ENCODE measurements at places on chromosomes 11 and 22.
A peak's percentile ranks its signal among the peaks of the same experiment; 100 is the strongest.

DNA sequence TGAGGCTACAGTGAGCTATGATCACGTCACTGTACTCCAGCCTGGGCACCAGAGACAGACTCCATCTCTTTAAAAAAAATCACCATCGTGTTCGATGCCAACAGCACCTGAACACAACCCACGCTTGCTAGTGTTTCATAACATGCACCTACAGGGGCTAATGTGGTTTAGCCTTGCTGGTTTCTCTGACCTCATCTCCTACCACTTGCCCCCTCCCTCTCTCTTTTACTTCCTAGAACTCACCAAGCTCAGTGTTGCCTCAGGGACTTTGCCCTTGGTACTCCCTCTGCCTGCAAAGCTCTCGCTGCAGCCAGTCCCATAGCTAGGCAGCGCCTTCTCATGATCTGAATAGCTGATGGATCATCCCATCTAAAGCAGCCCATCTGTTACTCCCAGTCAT is 99.8 kb downstream of the FBXO7 start:
- H3K36me3 ChIP-seq = no peaks in the 10 kb centered on the region
- H3K27me3 ChIP-seq = no peaks in the 10 kb centered on the region
- no peak for DNase-seq
- no peak overlapping the region for H3K27ac ChIP-seq
- H3K4me1 ChIP-seq = no peaks in the 10 kb centered on the region
- no peak overlapping the region for H3K4me3 ChIP-seq

DNA sequence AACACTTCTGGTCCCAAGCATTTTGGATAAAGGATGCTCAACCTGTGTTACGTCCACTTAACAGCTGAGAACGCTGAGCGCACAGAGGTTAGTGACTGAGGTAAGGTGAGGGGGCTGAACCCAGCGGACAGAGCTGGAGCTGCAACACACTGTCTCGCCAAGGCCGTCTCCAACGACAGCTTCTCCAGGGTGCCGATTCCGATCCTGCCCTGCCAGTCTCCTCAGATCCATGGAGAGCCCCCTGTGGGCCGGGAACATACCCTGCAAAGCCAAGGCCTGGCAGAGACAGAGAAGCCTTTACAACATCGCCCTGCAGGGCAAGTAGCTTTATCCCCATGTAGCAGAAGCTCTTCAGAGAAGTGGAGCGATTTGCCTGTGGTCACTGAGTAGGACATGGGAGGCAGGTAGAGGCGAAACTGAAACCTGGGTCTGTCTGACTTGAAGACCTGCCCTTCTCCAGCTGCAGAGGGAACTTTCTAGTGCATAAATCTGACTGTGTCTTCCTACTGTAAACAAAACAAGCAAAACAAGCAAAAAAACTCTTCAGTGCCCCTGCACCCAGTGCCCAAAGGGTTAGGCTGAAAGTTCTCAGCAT is 72.8 kb downstream of the SCUBE1 start:
- no peak overlapping the region for H3K27ac ChIP-seq
- no peaks in the 10 kb centered on the region for H3K4me1 ChIP-seq
- no peaks in the 10 kb centered on the region for H3K27me3 ChIP-seq
- no peak overlapping the region for H3K4me3 ChIP-seq
- no peak for DNase-seq
- H3K36me3 ChIP-seq = no peaks in the 10 kb centered on the region

DNA sequence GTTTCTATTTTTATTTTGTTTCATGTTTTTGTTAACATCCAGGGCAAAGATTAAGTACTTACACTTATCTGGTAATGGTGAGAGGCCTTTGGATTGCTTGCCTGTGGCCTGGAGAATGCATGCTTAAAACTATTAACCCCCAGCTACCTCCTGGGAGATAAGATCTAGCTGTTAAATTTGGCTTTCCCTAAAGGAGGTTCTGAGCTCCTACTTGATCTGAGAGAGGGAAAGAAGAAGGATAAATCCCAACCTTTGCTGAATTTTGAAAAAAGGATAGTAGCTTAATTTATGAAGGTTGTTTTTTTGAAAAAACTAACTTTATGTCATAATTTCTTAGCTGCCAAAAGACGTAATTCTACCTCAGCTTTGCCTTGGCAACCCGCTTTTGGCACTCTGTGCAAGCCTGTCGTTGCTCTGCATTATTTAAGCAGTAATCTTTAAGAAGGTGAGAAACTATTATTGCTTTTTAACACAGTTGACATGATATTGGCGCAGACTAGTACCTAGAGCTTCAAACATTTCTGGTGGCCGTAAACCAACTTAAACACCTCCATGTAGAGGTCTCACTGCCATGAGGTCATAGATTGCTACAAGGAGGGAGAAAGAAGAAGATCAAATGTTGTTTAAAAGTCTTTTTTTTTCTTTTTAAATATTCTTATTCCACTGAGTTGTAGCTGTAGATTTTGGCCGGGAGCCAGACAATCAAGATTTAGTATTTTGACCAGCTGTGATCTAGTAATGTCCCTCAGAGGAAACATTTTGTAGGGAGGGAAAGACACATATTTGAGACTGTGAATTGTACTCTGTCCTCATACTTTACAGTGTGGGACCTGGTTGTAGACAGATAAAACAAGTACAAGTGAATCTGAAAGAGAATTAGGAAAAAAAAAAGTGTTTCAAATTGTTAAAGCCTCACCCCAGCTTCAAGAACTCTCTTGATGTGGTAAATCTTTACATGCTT is 74.4 kb downstream of the WNT11 start:
- H3K4me1 ChIP-seq = no peaks in the 10 kb centered on the region
- no peak for DNase-seq
- H3K27me3 ChIP-seq = no peaks in the 10 kb centered on the region
- no peak overlapping the region for H3K4me3 ChIP-seq
- H3K36me3 ChIP-seq = no peaks in the 10 kb centered on the region

- no peak for DNase-seq
- H3K4me1 ChIP-seq = no peaks in the 10 kb centered on the region
- H3K4me3 ChIP-seq = no peak overlapping the region
- H3K36me3 ChIP-seq = no peaks in the 10 kb centered on the region
- no peak overlapping the region for H3K27ac ChIP-seq
Measured at GRCh38 chr11:61880031-61880430, 11.3 kb downstream of the FADS3 start.

DNA sequence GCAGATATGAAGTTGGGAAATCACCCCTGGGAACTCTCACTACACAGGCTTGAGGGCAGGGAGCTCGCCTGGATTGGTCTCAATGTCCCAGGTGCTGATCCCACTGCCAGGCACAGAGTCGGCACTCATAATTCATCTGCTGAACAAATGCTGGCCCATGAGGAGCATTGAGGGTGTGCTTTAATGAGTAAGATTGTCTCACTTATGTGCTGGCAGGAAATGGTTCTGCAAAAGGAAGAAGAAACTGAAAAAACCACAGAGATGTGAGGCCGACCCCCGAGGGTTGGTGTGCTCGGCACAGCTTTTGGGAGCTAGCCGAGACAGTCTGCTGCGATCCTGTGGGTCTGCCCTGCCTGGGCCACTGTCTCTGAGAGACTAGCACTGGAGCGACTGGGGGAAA is 9.4 kb downstream of the PLAAT2 start:
- peak; percentile 39 for DNase-seq
- H3K27ac ChIP-seq = peak overlapping the region; percentile 63
- H3K27me3 ChIP-seq = no peaks in the 10 kb centered on the region
- H3K4me1 ChIP-seq = peaks cover 22% of the 10 kb centered on the region
- H3K36me3 ChIP-seq = no peaks in the 10 kb centered on the region
- H3K4me3 ChIP-seq = peak overlapping the region; percentile 24

GRCh38 chr11:41431784-41432183 is 27.7 kb downstream of the LRRC4C start:
- no peaks in the 10 kb centered on the region for H3K4me1 ChIP-seq
- H3K4me3 ChIP-seq = no peak overlapping the region
- DNase-seq = no peak
- H3K27me3 ChIP-seq = no peaks in the 10 kb centered on the region
- H3K36me3 ChIP-seq = no peaks in the 10 kb centered on the region

DNA sequence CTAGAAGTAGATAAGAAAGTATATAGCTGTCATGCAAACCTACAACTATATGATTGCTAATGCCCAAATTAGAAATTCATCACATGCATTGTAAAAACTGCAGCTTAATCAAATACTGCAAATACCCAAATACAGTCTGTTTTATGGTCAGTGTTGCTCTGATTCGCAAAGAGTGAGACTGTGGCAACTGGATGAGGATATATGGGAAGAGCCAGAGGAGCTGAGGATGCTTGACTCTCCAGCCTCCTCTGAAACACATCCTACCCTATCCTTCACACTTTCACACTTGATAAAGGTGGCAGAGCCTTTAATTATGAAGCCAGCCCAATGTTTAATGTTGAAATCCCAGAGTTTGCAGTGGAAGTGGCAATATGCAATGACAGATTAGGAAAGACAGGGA is 21.9 kb upstream of the OR2AT4 start:
- no peaks in the 10 kb centered on the region for H3K4me1 ChIP-seq
- H3K4me3 ChIP-seq = no peak overlapping the region
- no peaks in the 10 kb centered on the region for H3K27me3 ChIP-seq
- no peaks in the 10 kb centered on the region for H3K36me3 ChIP-seq
- H3K27ac ChIP-seq = no peak overlapping the region

DNA sequence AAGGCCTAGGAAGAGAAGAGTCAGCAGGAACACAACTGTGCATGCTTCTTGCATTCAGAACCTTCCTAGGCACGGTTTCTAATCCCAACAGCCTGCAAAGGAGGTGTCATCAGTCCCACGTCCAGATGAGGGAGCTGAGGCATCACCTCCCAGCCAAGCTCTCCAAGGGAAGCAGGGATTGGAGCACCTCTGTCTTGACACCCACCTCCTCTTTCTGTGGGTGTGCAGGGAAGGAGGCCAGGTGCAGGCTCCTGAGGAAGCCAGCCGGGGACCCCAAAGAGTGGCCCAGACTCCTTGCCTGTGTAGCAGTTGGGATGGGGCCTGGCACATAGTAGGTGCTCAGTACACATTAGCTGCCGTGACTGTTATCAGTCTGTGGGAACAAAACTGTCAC is 2.0 kb downstream of the PNPLA5 start:
- peaks cover 20% of the 10 kb centered on the region for H3K27me3 ChIP-seq
- H3K4me3 ChIP-seq = no peak overlapping the region
- no peaks in the 10 kb centered on the region for H3K4me1 ChIP-seq
- H3K36me3 ChIP-seq = no peaks in the 10 kb centered on the region
- no peak overlapping the region for H3K27ac ChIP-seq

DNA sequence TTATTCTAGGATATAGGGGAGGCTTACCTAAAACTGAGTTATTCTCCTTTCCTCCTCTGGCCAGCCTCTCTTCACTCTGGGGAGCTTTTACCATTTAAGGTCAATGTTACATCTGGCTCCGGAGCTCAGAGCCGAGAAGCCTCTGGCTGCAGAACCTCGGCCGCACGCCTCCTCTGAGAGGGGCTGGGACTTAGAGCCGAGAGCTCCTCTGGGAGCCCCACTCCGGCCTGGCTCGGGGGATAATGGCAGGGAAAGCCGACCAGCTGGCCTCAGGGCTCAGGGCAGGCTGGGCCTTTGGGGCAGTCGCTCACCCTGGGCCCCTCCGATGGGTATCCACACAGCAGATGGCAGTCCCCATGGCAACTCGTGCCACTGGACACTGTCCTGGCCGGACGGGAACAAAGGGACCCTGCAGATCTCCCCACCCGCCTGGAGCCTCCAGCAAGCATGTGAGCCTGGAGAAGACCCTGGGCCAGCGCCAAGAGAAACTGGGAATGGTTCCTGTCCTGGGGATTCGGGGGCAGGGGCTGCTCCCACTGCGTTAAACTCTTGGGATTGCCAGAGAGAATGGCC is at the start of gene IRAG1:
Gene IRAG1 (minus strand): TSS at position 247 of the 573 bp plus-strand sequence. CDS start 153 bp downstream, at position 94.
- H3K36me3 ChIP-seq = no peaks in the 10 kb centered on the region
- H3K27me3 ChIP-seq = no peaks in the 10 kb centered on the region
- no peak within 1 kb of the TSS for H3K27ac ChIP-seq
- no peak for DNase-seq
- H3K4me1 ChIP-seq = no peaks in the 10 kb centered on the region

- no peak for DNase-seq
- H3K4me1 ChIP-seq = peaks cover 17% of the 10 kb centered on the region
- H3K27ac ChIP-seq = peak overlapping the region; percentile 76
Measured at GRCh38 chr11:67606093-67606491, 644 bp upstream of the NDUFV1 start.

- H3K4me3 ChIP-seq = no peak overlapping the region
- no peak overlapping the region for H3K27ac ChIP-seq
- no peak for DNase-seq
- no peaks in the 10 kb centered on the region for H3K4me1 ChIP-seq
- no peaks in the 10 kb centered on the region for H3K36me3 ChIP-seq
Measured at GRCh38 chr11:86624366-86624765, 48.0 kb downstream of the ME3 start.

- no peak for DNase-seq
- H3K36me3 ChIP-seq = no peaks in the 10 kb centered on the region
- H3K27ac ChIP-seq = no peak overlapping the region
- H3K27me3 ChIP-seq = no peaks in the 10 kb centered on the region
- no peaks in the 10 kb centered on the region for H3K4me1 ChIP-seq
Measured at GRCh38 chr22:43516996-43517635, 105.3 kb downstream of the MPPED1 start.

- H3K36me3 ChIP-seq = peaks cover 59% of the 10 kb centered on the region
- H3K27me3 ChIP-seq = no peaks in the 10 kb centered on the region
- H3K4me3 ChIP-seq = no peak overlapping the region
- no peaks in the 10 kb centered on the region for H3K4me1 ChIP-seq
- no peak for DNase-seq
Measured at GRCh38 chr11:47415949-47416472, 7.6 kb downstream of the SLC39A13 start.

- no peaks in the 10 kb centered on the region for H3K27me3 ChIP-seq
- no peak for DNase-seq
- no peak overlapping the region for H3K4me3 ChIP-seq
- H3K4me1 ChIP-seq = no peaks in the 10 kb centered on the region
- H3K27ac ChIP-seq = no peak overlapping the region
Measured at GRCh38 chr22:45758603-45759002, 87.0 kb downstream of the ATXN10 start.

DNA sequence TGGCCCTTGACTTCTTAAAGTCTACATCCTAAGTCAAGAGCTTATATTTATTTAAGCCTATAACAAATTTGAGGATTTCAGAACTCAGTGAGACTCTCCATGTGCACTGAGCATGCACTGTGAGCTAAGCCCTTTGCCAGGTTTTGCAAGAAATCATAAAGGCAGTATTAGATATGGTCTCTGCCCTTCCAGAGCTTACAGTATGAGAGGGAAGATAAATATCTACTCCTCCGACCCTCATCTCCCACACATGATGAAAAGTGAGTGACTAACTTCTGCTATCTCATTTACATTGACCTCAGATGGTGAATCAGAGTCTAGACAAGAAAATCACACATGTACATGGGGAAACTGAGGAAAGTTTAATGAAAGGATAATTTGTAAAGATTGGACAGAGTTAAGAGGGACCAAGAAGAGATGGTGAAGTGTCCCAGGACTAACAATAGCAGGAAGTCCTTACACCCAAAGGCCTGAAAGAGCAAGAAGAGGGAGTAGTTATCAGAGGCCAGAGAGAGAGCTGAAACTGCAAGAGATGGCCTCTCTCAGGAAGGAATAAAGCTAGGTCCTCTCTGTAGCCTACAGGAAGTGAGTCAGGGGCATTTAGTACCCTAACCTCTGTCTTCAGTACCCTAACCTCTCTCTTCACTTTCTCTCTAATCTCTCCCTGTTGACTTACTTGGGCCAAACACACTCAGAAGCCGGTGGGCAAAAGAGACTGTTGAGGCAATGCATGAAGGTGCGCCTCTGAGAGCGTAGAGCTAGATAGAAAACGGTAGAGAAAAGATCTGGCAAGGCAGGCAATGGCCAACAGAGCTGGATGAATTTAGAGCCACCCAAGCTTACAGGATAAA is 23.0 kb upstream of the BLID start:
- H3K27me3 ChIP-seq = no peaks in the 10 kb centered on the region
- no peak for DNase-seq
- no peak overlapping the region for H3K27ac ChIP-seq

All from effector memory CD4-positive, alpha-beta T cell (primary cell).